ENCODE measurements at places on chromosomes 12 and 14.

GRCh38 chr14:100363053-100363452 is 39.9 kb downstream of the SLC25A47 start:
- no peak for DNase-seq

DNA sequence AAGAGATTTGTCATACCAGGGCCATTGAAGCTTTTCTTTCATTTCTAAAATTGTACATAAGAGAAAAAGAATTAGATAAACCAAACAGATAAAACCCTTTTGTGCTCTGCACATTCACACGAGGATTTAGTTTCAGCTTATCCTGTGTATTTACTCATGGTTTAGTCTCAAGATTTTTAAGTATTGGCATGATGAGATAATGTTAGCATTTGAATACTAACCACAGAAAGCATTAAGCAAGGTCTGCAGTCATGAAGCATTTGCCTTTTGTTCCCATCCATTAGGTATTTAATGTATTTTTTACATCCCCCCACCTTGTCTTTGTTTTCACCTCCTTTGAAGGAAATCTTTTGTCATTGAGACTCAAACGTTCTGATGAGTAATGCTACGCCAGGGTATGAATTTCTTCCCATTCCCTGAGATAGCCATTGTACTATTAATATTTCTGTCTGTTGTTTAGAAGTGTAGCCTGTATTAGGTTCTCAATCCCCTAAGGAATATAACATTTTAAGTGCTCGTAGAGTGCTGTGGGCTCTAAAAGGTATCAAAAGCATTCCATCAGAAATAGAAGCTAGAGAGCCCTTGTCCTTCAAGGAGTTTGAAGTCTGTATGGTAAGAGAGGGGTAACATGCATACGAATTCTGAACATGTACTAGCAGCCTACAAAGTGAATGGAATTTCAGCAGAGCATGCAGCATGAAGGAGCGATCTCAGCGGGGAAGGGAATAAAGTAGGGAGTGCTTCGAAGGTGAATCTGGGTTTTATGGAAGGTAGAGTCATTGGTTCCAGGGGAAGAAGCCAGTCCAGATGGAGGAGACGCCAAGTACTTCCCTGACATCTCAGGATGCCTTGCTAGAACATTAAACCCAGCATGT is 22.3 kb downstream of the CRADD start:
- no peak for DNase-seq

- no peak for DNase-seq
Measured at GRCh38 chr14:61121355-61121787, 140.3 kb downstream of the SLC38A6 start.

GRCh38 chr12:117842630-117843029 is 126.2 kb downstream of the KSR2 start:
- no peak for DNase-seq

- no peak for DNase-seq
Measured at GRCh38 chr12:66268562-66268961, 33.7 kb upstream of the HELB start.

GRCh38 chr14:92397150-92397952 is 74.4 kb downstream of the SLC24A4 start:
- no peak for DNase-seq

GRCh38 chr12:31021809-31022494 is 51.7 kb upstream of the DDX11 start:
- no peak for DNase-seq

- DNase-seq = no peak
Measured at GRCh38 chr14:99707921-99708320, 23.8 kb downstream of the CYP46A1 start.

DNA sequence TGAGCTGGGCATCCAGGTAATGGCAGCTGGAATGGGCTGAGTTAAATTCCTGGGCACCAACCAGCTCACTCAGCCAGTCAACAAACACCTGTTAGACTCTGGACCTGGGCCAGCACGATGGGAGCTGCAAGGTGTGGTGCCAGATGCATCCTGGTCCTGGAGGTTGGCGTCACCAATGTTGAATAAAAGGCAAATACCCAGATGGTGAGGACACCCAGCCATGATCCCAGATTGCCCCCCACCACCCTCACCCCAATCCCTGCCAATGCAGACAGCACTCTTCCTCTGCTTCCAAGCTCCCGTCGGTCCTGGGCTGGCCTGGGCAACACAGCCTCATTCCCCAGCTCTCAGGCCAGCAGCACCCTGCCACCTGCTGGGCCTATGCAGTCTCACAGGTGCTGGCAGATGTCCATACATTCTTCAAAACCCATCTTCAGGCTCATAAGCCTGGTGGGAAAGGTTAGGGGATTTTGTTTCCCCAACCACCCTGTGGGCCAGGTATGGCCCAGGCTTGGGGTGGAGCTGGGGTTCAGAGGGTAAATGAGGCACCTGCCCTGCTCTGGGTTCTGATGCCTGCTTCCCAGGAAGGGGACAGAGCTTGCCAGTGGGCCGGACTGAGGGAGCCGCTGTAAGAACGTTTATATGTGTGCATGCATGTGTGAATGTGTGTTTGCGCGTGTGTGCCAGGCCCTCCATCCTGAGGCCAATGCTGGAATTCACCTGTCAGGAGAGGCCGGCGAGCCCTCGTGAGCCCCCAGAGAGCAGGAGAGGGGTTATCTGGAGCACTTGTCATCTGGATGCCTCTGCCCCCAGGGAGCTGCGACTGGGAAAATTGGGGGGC is 58.0 kb downstream of the LGMN start:
- peak; percentile 64 for DNase-seq

DNA sequence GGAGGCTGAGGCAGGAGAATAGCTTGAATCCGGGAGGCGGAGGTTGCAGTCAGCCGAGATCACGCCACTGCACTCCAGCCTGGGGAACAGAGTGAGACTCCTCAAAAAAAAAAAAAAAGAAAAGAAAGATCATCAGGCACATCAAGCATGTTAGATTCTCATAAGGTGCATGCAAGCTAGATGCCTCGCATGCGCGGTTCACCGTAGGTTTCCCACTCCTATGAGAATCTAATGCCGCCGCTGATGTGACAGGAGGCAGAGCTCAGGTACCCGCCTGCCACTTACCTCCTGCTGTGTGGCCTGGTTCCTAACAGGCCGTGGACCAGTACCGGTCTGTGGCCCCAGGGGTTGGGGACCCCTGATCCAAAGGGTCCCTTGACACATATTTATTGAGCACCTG is 7.0 kb downstream of the ACVR1B start:
- DNase-seq = no peak

GRCh38 chr12:107254258-107254856 is 161.0 kb upstream of the CRY1 start:
- DNase-seq = no peak

- DNase-seq = no peak
Measured at GRCh38 chr14:99234961-99235571, 36.9 kb downstream of the BCL11B start.

DNA sequence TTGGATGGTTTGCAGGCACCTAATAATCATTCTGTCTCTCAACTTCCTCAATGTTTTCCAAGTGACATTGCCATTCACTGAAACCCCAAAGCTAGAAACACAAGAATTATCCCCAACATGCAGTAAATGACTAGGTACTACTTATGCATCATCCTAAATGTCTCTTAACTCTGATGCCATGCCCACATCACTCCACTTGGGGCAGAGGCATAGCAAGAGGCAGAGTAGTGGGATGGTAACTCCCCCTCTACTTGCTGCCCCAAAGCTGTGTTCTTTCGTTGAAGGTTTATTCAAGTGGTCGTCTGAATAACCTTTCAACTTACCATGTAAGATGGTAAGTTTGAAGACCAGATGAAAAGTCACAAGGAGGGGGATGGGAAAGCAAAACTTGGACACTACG is 77.9 kb upstream of the SOX5 start:
- DNase-seq = no peak

- DNase-seq = no peak
Measured at GRCh38 chr12:64716371-64716770, 42.8 kb downstream of the GNS start.

- no peak for DNase-seq
Measured at GRCh38 chr14:68599896-68600610, 192.8 kb downstream of the ZFP36L1 start.

DNA sequence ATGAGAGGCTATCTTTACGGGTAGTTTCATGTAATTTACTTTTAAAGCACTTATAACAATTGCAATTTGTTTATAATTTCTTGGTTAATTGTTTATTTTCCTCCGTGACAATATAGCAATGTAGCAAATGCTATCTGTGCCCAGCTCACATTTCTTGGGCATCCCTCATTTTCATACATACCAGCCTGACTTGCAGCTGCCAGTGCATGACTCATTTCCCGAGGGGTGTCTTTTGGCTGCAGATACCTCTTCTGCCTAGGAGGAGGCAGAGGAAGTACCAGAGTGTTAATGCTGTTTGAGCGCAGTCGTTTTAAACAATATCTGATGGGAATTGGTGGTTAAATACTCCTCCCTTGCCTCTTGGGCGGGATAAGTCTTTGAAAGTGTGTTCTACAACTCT is 104.2 kb upstream of the ABCD2 start:
- DNase-seq = no peak

GRCh38 chr12:132426349-132427173 is 63.4 kb upstream of the FBRSL1 start:
- DNase-seq = no peak

DNA sequence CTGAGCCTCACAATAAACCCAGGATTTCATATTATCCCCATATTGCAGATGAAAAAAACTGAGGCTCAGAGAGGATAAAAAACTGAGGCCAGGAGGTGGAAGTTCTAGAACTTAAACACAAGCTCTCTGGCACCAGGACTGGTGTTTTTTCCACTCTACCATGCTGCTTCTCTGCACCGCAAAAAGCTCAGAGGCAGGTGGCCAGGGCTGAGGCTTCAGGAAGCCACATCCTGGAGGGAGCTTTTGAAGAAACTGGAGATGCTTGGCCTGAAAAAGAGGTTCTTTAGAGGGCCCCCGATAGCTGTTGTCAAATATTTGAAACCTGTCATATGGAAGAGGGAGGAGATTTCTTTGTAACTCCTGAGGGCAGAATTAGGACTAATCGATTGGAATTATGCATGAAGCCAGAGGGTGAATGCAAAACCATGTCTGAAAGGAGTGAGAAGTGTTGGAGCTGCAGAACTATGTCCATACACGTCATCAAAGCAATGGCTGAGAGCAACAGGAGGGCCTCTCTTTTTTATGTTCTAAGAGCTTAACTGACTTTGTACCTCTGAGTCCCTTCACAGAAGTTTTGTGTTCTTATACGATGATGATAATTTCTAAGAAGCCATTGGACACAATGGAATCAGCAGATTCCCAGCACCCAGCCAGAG is 448.6 kb downstream of the FUT8 start:
- no peak for DNase-seq

GRCh38 chr14:98956181-98956580 is 315.8 kb downstream of the BCL11B start:
- no peak for DNase-seq

DNA sequence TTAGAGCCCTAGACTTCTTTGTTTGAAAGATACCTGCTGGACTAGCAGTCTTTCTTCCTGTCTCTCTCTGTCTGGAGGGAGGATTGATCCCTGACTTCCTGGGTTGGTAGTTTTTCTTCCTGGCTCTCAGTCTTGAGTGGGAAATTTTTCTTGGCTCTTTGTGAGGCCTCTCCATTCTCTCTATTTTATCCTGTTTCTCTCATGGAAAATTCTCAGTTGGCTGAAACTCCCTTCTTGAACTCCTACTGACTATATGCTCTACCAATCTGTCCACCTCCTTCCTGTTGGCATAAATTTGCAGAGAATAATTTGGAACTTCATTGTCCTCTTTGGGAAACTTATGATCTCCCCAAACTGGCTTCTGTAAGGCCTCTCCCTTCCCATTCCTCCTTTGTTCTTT is 24.1 kb upstream of the MUCL1 start:
- DNase-seq = no peak

- DNase-seq = no peak
Measured at GRCh38 chr14:70358631-70359030, 852 bp downstream of the COX16 start.

DNA sequence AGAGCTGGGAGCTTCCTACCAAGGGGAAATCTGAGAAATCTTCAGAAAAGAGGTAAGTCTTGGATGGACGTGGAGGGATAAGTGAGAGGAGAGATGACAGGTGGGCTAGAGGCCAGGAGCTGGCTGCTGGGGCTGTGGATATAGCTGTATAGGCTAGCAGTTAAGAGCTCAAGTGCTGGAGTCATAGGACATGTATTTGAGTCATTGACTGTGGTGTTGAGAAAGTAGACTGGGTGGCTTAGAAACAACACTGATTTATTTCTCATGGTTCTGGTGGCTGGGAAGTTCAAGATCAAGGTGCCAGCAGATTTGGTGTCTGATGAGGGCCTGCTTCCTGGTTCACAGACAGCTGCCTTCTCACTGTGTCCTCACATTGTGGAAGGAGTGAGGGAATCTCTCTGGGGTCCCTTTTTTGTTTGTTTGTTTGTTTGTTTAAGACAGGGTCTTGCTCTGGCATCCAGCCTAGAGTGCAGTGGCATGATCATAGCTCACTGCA is 151.1 kb upstream of the FUT8 start:
- no peak for DNase-seq

DNA sequence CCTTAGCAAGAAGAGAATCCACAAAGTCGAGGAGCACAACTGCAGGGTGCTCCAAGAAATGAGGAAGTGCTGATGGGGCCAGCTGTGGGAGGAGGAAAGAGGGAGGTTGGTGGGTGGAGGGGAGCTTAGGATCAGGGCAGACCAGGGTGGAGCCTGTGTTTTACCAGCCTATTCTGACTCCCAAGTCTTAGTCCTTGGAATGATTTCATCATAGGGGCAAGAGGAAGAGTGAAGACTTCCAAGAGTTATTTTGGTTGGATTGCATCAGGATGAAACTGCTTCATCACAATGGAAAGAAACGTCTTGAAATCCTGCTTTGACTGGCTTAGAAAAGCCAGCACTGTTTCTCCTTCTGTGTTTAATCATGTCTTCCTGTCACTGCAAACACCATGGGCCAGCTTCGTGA is 194.0 kb downstream of the DPF3 start:
- no peak for DNase-seq

DNA sequence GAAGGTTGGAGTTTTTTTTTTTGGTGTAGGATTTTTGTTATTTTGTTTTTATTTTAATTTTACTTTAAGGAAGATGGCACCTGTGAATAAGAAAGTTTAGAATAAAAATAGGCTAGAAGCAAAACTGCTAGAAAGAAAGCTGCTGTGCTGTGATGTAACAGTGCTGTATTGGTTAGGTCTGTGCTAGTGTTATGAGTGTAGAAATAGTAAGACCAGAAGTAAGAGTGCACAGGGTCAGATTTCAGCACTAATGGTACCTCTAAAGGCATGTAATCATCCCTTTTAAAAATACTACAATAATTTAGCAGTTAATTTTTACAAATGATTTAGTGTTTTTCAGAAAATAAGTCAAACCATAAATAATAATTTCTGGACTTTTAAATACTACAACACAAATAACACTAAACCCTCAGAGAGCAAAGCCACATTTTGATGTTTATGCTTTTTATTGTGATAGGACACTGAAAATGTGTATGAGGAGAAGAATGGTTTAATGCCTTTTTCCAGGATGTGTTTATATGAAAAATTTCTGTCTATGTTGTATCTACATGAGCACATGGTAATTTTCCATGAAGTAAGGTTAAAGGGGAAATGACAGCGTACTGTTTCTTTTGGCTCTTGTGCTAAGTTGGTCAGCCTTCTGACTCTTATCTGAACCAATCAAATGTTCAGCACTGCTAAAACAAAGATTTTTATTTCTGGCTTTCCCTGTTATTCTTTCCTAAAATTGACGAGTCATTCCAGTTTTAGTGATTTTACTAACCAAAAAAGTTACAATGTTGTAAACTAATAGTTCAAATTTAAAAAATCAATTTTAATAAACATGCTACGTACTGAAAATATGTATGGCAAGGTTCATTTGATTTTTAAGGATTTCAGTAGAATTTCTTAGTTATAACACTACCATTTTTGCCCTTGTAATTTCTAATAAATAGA is 96.1 kb downstream of the PPHLN1 start:
- no peak for DNase-seq

- DNase-seq = no peak
Measured at GRCh38 chr12:113129664-113130456, 5.7 kb downstream of the RASAL1 start.

GRCh38 chr14:49553892-49554291 is 32.3 kb downstream of the RPS29 start:
- no peak for DNase-seq
